ENCODE measurements at places on chromosomes 2 and 18.

GRCh38 chr2:215685238-215685990 lies 249.5 kb upstream of the FN1 start:
- no peak for DNase-seq

- DNase-seq: no peak
These were observed 449 bp upstream of the ATRAID start for GRCh38 chr2:27211241-27211942.

DNA sequence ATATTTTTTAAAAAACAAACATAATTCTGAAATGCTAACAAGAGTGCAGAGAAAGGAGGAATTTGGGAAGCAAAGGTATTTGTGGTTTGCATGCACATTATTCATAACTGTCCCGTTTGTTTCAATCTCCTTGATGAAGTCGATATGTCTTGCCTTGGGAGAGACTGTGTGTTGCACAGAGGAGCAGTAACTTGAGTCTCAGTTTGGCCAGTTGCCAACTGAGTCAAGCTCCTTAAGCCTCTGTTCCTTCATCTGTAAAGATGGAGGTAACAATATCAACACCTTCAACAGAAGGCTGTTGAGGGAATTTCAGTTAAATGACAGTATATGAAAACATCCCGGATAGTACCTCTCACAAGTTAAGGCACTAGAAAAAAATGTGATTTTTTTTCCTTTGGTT lies 226.2 kb downstream of the ASXL3 start:
- peak; percentile 10 for DNase-seq

- DNase-seq: peak; percentile 19
These were observed 268.6 kb downstream of the FIGN start for GRCh38 chr2:163467251-163467630.

- DNase-seq: no peak
These were observed 130.2 kb upstream of the MAP3K20 start for GRCh38 chr2:172945510-172945850.

Measured in SJCRH30 (cell line).